ENCODE measurements at places on chromosomes 5 and 9.

DNA sequence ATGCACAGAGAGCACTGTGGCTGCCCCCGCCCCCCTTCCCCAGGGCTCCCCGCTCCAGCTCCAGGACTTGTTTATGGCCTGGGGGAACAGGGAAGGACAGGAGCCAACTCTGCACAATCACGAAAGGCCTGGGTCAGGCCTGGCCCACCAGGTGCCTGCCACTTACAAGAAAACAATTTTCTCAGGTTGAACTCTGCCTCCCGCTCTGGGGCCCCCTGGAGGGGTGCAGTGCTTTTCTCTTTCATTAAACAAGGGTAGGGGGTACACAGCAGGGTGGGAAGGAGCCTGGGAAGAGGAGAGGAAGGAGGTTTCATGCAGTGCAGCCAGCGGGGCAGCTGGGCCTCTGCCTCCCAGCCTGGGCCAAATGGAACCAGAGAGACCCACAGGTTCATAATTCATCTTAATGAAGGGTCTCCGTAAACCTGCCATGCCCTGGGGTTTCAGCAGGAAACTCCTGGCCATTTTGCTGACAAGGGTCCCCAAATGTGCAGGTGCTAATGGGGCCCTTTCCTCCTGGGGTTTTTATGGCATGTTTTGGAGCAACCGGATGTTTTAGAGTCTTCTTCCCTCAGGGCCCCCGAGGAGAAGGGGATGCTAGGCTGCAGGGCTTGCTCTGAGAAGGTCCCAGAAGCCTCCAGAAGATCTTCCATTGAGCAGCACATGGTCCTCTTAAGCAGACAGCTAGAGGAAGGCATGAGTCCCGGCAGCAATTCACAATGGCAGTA, 219.8 kb downstream of the SLIT3 start:
- no peak for DNase-seq

DNA sequence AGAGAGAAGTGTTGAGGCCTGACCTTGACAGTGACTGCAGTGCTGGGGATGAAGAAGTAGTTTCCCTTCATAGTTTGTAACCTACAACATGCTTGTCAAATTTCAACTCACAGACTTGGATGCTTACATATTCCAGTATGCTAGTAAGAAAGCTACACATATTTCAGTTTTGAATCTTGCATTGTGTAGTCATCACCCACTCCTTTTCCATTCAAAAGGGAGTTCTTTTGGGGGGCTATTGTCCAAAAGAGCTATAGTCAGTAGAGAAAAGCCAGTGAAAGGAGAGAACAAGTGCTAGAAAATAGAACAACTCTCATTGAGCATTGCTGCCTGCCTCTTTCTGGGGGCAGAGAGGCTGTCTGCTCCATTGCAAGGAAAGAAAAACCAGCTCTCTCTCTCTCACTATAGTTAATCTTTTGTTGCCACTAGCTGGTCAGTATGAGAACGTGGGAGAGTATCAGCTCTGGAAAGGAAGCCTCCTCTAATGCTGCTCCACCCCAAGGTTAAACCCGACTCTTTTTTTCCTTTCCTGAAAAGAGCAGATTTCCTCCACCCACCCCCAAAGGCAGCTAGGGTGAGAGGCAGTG, 7.3 kb downstream of the ASTN2 start:
- DNase-seq, result no peak

DNA sequence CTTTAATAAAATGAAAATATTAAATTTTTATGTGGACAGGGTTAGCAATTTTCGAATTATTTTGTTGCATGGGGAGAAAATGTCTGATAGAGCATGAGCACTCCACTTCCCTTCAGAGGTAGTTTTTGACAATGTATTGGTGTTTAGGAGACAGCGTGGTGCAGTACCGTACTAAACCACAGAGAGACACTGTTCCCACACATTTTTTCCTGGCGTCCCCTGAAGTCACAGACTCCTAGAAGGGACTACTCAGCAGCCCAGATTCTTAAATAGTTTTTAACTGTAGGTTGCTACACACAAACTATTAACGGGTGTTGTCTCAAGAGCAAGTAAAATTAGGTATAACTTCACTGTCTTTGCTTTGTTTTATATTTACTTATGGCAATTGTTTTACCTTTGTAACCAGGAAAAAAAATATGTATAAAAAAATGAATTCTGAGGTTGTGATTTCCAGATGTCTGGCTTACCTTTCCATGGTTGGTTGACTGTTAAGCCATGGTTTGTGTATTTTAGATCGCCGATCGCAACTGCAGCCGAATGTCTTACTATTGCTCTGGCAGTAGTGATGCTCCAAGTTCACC, 171.2 kb downstream of the DOCK8 start:
- no peak for DNase-seq

- DNase-seq, result no peak
Measured at GRCh38 chr5:137190031-137190430, 309.1 kb downstream of the SPOCK1 start.

DNA sequence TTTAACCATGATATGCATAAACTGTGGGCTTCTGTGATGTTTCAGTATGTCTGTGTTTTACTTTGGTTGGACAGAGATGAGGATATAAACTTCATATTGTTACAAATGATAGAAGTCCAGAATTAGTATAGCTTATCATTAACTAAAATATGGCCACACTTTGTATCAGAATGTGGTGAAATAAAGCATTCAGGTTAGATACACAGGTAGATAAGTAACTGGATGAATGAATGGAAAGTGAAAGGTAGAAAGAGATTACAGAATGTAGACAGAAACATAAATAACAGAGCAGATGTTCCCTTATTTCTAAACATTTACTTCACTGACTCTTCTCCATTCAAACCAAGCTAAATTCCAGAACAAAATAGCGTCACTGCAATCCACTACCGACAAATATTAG, 1033.8 kb downstream of the CDH18 start:
- no peak for DNase-seq

- no peak for DNase-seq
Measured at GRCh38 chr5:312845-313244, 8.7 kb upstream of the AHRR start.

DNA sequence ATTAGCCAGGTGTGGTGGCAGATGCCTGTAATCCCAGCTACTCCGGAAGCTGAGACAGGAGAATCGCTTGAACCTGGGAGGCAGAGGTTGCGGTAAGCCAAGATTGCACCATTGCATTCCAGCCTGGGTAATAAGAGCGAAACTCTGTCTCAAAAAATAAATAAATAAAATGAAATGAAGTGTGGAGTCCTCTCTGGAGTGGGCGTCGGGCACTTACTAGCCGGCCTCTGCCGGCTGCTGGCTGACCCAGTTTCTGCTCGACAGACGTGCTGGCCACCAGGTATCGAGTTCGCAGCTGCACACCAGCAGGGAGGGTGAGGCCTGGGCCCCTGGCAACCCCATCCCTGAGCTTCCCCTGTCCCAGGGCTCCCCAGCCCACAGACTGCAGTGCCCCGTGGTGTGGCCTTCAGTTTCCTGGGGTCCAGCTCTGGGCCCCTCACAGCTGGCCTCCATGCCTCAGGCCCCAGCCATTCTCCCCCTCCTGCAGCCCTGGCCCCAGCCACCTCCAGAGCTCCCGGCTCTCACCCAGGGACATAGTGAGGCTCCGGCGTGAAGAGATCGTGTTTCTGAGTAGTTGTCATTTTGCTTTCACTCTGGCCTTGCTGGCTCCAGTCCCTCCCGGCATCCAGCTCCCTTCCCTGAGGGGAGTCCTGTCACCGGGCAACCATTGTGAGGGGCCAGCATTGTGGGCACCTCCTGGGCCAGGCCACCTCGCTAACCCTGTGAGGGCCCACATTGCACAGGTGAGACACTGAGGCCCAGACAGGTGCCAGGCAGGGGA, 3.8 kb upstream of the STPG3 start:
- DNase-seq, result no peak

GRCh38 chr5:120062515-120062917, 401.6 kb upstream of the PRR16 start:
- no peak for DNase-seq

DNA sequence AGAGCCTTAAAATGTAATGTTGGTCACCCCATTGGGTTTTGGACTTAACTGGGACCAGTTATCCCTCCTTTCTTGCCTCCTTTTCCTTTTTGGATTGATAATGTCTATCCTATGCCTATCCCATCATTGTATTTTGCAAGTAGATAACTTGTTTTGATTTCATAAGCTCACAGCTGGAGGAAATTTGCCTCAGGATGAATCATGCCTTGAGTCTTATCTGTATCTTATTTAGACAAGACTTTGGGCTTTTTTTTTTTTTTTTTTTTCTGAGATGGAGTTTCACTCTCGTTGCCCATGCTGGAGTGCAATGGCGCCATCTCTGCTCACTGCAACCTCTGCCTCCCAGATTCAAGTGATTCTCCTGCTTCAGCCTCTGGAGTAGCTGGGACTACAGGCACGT, 443.3 kb downstream of the DNAH5 start:
- DNase-seq, result no peak

DNA sequence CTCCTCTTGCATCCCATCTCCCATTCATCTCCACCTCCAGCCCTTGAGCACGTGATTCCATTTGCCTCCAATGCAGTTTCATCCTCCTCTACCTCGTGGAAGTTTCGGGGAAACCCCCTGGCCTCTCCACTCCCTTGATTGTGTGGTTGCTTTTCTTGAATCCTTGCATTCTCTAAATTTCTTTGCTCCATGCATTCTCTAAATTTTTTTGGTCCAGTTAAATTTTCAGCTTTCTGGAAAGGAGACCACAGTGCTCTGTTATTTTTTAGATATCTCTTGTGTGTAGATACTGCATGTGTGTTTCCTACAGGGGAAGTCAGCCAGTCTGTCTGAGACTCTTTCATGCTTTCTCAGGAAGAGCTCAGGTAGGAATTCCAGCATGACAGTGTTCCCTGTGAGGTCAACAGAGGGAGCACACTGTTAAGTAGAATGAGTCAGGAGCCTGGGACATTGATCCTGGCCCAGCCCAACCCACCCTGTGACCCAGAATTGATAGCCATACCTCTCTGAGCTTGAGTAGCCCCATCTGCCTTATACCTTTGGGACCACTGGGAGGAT, 52.8 kb downstream of the AMBP start:
- DNase-seq, result no peak

DNA sequence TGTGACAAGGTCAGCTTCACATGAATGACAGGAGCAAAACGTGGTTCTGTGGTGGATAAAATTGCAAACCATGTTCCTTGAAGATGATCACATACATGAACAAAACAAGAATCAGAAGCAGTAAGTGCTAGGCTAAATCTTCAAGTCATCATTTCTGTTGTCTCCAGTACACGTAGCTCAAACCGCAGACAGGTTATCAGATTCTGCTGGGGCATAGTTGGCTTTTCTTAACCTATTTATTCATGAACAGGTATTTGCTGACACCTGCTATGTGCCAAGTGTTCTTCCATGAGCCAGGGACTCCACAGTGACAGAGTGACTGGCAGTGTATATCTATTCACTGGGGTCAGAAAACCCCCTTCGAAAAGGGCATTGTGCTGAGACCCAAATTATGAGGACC, 20.8 kb downstream of the MFAP3 start:
- DNase-seq, result no peak

GRCh38 chr5:24623031-24623430, 21.7 kb downstream of the CDH10 start:
- DNase-seq, result no peak

DNA sequence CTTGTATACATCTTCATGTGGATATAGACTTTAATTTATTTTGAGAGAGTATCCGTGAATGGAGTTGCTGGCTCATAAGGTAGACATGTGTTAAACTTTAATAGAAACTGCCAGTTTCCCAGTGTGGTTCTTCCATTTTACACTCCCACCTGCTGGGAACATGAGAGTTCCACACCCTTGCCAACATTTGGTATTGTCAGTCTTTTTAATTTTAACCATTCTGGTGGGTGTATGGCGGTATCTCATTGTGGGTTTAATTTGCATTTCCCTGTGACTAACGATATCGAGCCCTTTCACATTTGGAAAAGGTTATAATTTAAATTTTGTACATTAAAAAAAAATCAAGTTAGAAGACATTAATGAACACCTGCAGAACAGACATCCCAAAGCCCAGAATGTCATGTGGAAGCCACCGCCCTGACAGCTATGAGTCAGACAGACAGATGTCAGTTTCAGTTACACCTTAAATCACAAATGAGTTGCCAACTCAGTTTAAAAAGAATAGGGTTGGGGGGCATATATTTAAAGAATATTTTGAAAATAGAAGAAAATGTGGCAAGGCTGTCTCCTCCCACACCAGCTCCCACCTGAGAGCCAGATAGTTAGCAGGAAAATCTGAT, 36.9 kb downstream of the ANKRD33B start:
- DNase-seq, result no peak

- no peak for DNase-seq
Measured at GRCh38 chr5:34042321-34042720, 692 bp downstream of the C1QTNF3 start.

DNA sequence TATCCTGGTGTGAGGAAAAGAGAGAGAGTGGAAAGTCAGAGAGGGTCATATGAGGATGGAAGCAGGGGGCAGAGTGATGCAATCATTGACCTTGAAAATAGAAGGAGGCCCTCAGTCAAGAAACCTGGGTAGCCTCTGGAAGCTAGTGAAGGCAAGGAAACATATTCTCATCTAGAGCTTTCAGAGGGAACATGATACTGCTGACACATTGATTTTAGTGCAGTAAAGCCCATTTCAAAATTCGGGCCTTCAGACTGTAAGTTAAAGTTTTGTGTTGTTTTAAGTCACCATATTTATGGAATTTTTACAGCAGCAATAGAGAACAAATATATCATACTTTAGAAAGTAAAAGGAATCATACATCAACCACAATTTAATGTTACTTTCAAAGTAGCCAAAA, 87.0 kb downstream of the ADAMTS19 start:
- DNase-seq, result no peak

DNA sequence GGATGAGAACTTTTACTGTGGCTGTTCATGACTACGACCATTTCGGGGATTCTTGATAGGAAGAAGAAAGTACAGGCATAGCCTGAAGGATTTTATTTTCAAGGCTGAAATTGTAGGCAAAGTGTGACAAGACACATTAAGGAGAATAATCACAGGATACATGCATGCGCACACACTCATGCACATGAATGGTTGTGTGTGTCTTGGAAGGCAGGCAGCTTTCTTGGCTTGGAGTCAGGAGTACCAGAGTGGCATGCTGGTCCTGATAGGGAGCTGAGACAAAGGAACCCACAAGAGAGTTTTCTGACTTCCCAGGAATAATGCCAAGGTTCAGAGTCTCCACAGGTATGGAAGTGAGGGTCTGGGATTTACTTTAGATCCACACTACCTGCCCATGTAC, 22.2 kb downstream of the PLK2 start:
- DNase-seq, result no peak

GRCh38 chr5:140240987-140241706, 61.8 kb downstream of the PFDN1 start:
- DNase-seq, result peak; percentile 56

- DNase-seq, result no peak
Measured at GRCh38 chr9:79617395-79617794, 45.6 kb downstream of the TLE4 start.

GRCh38 chr5:143887903-143888665, 76.1 kb downstream of the HMHB1 start:
- DNase-seq, result no peak

GRCh38 chr9:93079371-93079770, 16.6 kb upstream of the CARD19 start:
- DNase-seq, result no peak

DNA sequence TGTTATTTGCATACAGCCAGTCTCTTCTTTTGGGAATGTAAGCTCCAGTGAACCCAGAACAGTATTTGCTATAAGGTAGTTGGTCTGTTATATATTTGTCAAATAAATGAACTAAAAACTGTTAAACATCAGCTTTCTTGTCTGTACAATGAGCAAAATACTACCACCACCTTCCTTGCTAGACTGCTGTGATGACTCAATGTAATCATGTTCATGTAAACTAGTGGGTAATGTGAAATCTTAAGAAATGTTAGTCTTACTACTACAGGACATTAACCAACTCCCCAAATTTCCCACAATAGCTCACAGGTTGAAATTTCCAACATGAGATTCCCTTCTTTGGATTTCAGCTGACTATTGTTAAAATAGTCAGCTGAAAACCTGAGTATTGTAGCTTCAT, 176.1 kb downstream of the TRPM3 start:
- DNase-seq, result no peak

Measured in cerebellar nuclear complex (tissue), 1 donor.